Stomach (tissue), 19 donors: ENCODE measurements at places on chromosomes 6 and 20.
A peak's percentile ranks its signal among the peaks of the same experiment; 100 is the strongest.

- peak; percentile 34 for DNase-seq
Observed at GRCh38 chr6:41200296-41200900, 551 bp downstream of the TREML2 start.

DNA sequence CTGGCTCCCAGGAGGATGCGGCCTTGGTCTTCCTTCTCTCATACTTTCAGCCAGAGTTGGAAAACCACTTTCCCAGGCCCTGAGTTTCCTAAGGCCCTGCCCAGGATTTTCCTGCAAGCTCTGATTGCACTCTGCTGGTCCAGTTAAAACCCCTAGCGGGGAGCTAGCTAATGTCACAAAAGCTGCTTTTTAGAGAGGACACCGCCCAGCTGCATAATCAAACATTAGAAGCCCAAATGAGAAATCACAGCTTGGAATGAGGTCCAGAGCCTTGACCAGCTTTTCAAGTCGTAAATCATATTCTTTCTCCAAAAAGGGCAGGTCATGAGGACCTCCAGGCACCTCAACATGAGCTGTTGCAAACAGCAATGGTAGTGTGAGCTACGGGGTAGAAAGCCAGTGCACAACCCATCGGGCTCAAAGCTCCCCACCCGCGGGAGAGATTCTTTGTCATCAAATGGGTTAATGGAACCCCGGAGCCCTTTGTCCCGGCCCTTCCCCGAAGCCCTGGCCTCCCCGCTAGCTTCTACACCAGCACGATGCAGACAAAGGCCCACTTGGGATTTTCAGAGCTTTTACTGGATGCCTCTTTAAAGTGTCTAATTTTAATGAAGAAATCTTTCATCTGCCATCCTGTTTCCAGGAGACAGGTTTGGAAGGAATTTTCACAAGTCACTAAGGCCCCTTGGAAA, 134.0 kb downstream of the SCML4 start:
- no peak for DNase-seq

DNA sequence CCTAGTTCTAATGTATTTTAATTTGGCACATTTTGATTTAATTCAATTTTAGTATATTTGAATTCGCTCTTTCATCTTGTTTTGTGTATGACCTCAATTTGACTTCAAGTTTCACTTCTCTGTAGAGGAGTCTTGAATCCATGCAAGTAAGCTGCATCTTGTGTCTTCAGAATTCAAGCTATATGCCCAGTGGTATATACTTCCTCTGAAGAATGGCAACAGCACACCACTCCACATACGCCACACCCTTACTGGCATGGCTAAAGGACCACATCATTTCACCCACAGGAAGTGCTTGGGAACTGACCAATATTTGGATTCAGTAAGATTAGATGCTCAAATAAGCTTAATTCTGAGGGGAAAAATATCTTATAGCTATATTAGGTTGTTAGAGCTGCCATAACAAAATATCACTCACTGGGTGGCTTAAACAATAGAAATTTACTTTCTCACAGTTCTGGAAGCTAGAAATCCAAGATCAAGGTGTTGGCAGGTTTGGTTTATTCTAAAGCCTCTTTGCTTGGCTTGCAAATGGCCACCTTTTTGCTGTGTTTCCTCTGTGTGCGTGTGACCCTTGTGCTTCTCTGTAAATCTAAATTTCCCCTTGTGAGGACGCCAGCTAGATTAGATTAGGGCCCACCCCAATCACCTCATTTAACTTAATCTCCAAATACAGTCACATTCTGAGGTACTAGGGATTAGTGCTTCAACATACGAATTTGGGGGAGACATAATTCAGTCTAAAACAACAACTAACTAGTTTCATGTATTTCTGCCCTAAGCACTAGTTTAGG, 2.8 kb upstream of the ASF1A start:
- no peak for DNase-seq

- DNase-seq: peak; percentile 24
Observed at GRCh38 chr6:144250276-144250675, 34.9 kb upstream of the UTRN start.

DNA sequence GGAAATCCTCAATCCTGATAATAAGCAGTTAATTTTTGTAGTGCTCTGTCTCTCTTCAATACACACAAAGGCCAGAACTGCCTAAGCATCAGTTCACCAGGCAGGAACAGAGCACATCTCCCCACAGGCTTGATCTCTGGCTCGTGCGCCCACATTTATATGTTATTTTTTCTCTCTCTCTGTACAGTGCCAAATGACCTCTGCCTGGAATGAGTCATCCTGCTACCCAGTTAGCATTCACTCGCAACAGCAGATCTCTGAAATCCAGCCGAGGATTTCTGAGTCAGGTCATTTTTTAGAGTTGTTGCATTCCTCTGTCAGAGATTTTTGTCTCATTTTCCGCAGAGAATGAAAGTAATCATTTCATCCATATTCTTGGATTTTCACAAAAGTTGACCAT, 107.1 kb downstream of the COL12A1 start:
- peak; percentile 93 for DNase-seq

GRCh38 chr6:123804014-123804786, 535 bp downstream of the NKAIN2 start:
- no peak for DNase-seq

- DNase-seq: no peak
Observed at GRCh38 chr6:49003348-49003747, 459.7 kb downstream of the MMUT start.

DNA sequence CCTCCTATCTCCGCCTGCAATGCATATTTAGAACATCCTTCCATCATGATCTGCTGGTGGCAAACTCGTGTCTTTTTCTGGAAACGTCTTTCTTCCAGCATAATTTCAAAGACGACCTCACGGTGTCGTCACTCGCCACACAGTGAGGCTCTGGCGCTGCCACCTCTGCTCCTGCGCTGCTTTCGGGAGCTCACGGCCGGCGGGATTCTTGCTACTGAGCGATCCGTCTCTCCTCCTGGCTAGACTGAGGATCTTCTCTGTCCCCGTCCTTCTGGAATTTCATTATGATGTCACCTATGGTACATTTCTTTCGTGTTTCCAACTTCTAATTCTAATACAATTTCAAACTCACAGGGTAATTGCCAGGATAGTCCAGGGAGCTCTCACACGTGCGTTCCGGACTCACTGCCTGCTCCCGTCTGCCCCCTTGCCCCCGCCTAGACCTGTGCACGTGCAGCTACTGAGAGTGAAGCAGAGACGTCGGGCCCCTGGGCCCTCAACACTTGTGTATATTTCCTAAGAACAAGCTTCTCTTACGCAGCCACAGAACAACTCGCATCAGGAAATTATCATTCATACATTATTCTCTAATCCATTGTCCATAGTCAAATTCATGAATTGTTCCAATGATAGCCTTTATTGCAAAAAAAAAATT, 25.5 kb upstream of the HELZ2 start:
- DNase-seq: no peak
